ENCODE measurements at places on chromosomes 3 and 15.

GRCh38 chr3:72961752-72962151 lies 34.9 kb upstream of the PPP4R2 start:
- DNase-seq, result no peak

DNA sequence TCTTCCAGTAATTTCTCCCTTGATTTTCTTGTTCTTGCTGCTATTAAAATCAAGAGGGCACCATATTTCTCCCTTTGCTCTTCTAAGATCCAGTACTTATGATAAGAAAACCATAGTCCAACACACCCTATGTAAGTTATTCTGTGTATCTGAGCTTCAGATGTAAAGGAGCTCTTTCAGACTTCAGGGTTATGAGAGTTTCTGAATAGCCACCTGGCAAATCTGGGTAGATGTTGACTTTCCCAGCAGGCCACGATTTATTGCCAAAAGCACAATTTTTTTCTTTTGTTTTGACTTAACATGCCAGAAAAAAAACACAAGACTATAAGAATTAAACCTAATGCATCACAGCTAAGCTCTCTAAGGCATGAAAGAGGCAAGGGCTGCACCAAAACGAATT lies 1045.0 kb downstream of the FHIT start:
- DNase-seq, result no peak

DNA sequence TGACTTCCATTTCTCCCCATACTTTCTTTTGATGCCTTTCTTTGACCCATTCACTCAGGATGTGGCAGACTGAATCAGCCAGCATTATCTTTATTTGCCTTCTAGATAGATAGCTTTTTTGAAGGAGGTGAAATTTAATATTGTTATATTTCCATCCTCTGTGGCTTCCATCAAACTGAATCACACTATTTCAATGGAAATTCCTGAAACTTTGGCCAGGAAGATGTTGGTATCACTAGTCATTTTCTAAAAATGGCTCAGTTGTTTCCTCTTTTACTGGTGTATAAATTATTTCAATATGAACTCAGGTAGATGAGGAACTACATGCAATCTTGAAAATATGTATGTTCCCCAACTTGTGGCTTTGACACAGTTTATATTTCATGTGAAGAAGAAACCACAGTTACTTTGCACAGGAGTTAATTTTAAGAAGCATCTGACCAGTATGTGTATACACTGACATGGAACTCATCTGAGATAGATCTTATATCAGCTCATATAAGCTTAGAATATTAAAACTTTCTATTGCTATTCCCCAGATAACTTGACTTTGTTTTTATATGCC lies 248.3 kb downstream of the CGGBP1 start:
- DNase-seq, result no peak

DNA sequence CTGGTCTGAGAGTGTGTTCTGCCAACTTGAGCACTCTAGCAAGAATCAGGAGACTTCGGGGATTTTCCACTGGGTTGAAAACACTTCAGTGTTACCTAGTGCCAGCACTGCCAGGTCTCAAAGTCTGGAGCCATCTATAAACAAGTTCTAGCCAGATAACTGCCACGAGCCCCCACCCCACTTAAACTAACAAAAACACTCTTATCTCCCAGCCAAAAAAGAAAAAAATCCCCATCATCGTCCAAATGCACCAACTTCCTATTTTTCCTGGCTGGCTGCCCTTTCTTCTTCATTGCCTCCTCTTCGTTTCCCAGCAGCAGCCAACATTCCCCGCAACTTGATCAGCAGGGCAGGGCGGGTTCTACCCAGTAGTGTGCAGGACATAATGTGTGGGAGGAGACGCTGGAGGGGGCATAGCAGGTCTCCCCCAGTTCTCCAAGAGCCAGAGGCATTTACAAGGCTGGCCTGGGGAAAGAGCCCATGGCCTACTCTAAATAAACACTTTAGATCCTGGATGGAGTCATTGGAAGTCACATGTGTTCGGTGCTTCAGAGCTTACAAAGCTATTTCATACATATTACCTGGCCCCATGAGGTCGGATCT lies 29.5 kb downstream of the C2CD4B start:
- no peak for DNase-seq
